Stimulated activated CD4-positive, alpha-beta T cell treated with anti-CD3 and anti-CD28 coated beads, Interleukin-1b, Interleukin-23, amount 100 ng/mL, for 24 hours (primary cell): ENCODE measurements at places on chromosomes 16 and 17.

- DNase-seq: no peak
Measured at GRCh38 chr16:74999219-74999608, 390 bp downstream of the ZNRF1 start.

DNA sequence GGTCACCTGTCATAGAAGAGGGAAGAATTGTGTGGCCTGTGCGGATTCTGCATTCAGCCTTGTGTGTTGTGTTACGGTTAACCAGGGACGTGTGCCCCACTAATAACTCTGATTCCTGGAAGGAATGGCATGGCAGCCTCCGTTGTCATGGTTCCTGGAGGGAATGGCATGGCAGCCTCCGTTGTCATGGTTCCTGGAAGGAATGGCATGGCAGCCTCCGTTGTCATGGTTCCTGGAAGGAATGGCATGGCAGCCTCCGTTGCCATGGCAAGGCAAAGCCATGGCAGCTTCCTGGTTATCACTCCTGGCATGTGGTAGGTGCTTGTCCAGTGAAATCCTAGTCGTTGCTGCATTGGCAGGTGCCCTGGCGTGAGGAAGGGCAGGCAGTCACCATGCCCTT, 8.9 kb downstream of the SPG7 start:
- no peak for DNase-seq

GRCh38 chr17:39077252-39077651, 74.2 kb downstream of the PLXDC1 start:
- no peak for DNase-seq

DNA sequence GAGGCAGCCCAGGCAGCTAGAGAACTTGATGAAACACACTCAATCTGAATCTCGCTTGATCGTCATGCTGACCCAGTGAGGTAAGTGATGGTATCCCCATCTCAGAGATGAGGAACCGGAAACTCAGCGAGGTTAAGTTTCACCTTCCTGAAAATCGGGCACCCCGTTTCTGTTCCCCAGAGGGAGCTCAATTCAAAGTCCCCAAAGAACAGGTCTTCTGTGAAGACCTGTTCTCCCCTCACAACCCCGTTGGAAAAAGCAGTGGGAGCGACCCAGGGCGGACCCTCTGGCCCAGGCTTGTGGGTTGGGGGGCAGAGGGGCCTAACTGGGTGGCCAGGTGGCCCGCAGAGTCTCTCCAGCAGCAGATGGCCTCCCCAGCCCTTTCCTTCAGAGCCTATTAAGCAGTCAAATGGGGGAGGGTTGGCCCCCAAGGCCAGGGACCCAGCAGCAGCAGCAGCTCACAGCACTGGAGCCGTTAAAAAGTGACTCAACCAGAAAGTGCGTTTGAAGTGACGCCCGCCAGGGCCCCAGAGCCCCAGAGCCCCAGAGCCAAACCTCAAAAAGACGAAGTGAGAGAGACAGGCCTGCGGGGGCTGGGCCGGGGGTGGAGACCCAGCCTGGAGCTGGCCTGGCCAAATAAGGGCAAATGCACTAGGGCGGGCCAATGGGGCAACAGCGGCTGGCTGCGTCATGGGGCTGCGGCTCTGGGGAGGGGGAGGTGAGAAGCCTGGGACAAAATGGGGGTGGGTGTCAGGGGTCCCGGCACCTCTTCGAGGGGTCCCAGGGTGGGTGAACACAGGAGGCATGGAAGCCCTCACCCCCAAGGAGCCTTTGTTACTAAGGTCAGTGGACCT, 9.2 kb upstream of the TSPOAP1 start:
- DNase-seq: no peak

DNA sequence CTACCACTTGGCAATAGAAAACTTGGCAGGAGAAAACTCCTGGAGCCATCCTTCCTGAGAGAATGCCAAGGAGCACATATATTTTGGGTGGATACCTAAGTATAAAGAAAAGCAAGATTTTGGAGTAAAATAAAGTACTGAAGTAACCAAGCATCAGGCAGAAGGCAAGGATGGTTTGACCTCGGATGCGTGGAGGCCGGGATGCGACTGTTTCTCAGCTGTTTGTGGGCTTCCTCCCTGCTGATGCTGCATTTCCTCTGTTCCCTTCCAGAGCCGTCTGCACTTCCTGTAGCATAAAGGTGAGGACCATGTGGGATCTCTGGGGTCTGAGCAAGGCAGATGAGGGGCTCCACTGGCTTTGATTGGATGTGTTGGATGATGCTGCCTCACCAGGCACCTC, 5.5 kb upstream of the TCF25 start:
- DNase-seq: no peak

DNA sequence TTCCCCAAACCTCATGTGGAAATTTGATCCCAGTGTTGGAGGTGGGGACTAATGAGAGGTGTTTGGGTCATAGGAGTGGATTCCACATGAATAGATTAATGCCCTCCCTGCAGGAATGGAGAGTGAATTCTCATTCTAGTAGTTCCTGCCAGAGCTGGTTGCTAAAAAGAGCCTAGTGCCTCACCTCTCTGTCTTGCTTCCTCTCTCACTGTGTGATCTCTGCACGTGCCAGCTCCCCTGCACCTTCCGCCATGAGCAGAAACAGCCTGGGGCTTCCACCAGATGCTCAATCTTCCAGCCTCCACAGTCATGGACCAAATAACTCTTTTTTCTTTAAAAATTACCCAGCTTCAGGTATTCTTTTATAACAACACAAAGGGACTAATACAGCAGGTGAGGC, 72.9 kb upstream of the CLEC3A start:
- DNase-seq: no peak

DNA sequence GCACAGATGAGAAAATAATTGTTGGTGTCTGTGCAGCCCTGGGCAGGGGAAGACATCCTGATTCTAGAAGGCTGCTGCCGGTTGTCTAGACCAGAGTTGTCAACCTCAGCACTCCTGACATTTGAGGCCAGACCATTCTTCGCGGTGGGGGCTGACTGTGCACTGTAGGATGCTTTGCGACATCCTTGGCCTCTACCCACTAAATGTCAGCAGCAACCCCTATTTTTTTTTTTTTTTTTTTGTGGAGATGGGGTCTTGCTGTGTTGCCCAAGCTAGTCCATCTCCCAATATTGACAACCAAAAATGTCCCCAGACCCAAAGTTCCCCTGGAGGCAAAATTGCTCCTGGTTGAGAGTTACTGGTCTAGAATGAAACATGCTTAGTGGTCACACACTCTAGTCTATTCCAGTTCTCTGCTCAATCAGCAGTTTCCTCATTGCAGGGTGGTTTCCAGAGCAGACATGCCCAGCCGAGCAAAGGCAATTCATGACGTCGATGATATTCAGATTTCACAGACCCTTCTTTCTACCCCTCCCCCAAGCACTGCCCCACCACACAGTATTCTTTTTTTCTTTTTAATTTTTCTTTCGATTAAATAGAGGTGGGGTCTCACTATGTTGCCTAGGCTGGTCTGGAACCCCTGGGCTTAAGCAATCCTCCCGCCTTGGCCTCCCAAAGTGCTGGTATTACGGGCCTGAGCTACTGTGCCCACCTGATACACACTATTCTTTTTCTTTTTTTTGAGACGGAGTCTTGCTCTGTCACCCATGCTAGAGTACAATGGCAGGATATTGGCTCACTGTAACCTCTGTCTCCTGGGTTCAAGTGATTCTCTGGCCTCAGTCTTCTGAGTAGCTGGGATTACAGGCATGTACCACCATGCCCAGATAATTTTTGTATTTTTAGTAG, 9.0 kb downstream of the C17orf99 start:
- no peak for DNase-seq

GRCh38 chr17:29982991-29983653, 41.7 kb downstream of the EFCAB5 start:
- no peak for DNase-seq

DNA sequence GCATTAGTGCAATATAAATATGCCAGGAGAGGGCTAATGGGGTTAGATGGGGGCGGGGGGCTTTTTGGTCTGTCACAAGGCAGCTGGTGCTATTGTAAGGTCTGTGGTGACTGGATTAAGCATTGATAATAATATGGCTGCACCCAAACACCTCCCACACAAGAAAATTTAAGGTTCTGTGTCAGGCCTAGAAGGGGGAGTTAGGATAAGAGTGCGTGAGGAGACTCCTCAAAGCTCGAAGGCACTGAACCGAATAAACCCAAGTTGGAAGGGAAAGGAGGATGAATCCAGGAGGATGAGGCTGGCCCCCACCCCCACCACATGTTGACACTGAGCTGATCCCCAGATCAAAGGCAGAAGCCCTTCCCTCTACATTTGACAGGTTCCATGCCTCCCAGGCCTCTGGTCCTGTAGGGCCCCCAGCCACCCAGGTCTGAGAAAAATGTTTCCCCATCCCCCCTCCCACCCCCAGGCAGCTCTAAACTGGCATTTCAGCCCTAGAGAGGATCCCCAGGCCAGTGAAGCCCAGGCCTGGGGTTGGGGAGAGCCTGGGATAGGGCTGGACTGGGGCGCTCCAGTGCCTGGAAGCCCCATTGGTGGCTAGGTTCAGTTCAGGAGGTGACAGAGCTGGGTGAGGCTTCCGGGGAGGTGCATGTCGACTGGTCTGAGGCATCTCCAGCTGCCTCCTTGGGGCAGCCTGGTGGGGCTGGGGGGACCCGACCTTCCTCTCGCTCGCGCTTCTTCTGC, 1.7 kb downstream of the HOXB1 start:
- DNase-seq: no peak

GRCh38 chr16:4580250-4580649, 24.1 kb downstream of the C16orf96 start:
- DNase-seq: no peak

GRCh38 chr17:9470171-9470570, 105.4 kb downstream of the STX8 start:
- no peak for DNase-seq

GRCh38 chr17:14360856-14361255, 60.0 kb downstream of the HS3ST3B1 start:
- no peak for DNase-seq

- no peak for DNase-seq
Measured at GRCh38 chr16:21645261-21645721, 7.1 kb downstream of the IGSF6 start.

DNA sequence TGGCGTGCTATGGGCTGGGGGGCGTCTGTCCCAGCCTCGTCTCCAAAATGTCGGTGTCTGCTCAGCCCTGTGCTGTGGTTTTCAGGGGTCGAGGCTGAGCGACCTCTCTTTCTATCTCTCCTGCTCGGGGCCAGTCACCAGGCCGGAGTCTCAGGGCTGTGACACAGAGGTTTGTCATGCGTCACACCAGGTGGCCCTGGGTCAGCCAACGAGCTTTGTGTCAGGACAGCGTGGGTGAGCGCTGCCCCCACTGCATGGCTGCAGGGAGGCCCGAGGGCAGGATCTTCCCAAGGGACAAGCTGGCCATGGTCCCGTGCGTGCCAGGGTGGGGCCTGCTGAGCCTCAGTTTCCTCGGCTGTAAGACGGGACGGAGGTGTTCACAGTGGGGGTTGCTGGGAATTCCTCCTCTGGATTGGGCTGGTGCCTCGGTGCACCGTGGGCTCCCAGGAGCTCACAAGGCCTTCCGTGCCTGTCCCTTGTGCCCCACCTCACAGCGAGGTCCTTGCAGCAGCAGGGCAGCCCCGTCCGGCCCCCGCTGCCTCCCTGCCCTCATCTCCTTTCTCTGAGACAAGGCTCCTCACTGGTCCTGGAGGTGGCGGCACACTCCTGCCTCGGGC, 50.5 kb downstream of the CBFA2T3 start:
- no peak for DNase-seq

- no peak for DNase-seq
Measured at GRCh38 chr17:55319933-55320593, 55.3 kb downstream of the HLF start.

DNA sequence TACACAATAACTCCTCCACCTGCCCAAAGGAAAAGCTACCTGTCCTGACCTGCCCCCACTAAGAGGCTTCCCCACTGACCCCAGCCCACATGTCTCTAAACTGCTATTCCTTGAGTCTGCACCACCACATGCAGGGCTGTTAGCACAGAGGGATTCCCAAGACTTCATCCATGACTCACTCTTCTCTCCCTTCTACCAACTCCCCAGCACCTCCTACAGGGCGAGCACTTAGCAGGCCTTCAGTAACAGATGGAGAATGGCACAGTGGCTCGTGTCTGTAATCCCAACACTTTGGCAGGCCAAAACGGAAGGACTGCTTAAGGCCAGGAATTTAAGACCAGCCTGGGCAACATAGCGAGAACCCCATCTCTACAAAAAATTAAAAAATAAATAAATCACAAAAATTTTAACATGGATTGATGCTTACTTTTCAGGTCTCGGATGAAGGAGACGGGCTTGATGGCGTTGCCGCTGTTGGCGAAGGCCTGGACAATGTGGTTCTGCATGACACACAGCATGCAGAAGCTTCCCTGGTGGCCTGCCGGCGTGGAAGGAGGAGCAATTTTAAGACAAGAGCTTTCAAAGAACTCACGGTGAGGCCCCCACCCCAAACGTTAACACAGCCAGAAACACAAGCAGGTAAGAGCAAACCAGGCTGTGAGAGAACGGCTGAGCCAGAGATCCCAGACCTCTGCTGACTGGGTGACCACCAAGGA, 12.0 kb downstream of the USP36 start:
- DNase-seq: no peak

GRCh38 chr17:59793205-59793604, 85.8 kb downstream of the VMP1 start:
- no peak for DNase-seq

DNA sequence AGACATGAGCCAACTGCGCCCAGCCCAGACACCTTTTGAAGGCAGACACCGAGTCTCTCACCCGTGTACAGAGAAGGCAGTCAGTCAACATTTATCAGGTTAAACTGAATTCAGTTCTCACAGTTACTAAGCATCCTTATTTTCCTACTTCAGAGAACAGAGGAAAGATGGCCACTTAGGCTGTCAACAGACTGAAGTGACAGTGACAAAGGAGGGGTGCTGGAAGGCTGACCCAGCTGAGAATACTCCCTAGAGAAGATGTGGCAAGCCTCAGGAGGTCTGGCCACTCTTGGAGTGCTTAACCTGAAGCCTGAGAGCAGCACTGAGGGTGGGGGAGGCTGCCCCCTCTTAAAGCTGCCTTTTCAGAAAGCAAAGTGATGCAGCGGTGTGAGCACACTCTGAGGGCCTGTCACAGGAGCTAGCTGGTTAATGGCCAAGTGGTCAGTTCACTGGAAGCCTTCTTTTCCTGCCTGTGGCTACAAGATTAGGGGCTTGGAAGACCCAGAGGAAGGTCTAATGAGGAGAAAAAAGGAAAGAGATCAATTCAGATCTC, 51.0 kb upstream of the SREBF1 start:
- no peak for DNase-seq

GRCh38 chr16:89106533-89107202, 13.0 kb downstream of the ACSF3 start:
- DNase-seq: no peak

- no peak for DNase-seq
Measured at GRCh38 chr16:57013902-57014301, 24.5 kb downstream of the NLRC5 start.

DNA sequence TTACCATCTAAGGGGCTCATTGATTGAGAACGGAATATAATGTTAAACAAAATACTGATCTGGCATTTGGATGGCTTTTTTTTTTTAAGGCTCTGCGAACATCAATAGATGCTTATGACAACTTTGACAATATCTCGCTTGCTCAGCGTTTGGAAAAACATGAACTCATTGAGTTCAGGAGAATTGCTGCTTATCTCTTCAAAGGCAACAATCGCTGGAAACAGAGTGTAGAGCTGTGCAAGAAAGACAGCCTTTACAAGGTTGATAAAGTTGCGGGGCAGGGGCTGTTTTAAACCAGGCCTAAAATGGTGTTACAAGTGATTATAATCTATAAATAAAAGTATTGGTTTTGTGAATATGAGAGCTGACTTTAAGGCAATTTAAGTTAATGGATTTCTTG, 22.3 kb downstream of the PTRH2 start:
- no peak for DNase-seq

GRCh38 chr16:10835281-10835931, 16.8 kb upstream of the TVP23A start:
- DNase-seq: no peak
